Activated effector memory CD4-positive, alpha-beta T cell treated with Interleukin-2 at 50 U/mL for 16 hours (primary cell): ENCODE measurements at places on chromosomes 16 and 17.
A peak's percentile ranks its signal among the peaks of the same experiment; 100 is the strongest.

DNA sequence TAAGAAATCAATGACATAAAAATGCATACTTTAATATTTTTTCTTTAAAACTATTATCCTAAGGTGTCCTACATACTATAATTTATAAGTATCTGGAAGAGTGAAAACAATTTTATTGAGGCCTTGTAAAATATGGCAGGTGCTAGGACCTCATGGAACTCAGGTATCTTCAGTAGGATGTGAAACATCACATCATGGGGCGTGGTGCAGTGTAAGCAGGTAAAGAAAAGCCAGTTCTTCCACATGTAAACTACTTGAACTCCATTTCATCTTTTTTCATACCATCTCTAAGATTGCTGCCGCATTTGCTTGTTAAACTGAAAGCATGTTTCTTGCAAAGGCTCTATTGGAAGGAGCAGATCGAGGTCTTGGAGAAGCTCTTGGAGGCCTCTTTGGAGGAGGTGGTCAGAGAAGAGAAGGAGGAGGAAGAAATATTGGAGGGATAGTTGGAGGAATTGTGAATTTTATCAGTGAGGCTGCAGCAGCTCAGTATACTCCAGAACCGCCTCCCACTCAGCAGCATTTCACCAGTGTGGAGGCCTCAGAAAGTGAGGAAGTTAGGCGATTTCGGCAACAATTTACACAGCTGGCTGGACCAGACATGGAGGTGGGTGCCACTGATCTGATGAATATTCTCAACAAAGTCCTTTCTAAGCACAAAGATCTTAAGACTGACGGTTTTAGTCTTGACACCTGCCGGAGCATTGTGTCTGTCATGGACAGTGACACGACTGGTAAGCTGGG, at the start of gene CAPNS2:
Gene CAPNS2 (plus strand): TSS at position 253 of the 744 bp plus-strand sequence. CDS start 73 bp downstream, at position 326.
- no peak for DNase-seq

- peak; percentile 37 for DNase-seq
Observed at GRCh38 chr17:67421869-67422273, 44.8 kb downstream of the PITPNC1 start.

DNA sequence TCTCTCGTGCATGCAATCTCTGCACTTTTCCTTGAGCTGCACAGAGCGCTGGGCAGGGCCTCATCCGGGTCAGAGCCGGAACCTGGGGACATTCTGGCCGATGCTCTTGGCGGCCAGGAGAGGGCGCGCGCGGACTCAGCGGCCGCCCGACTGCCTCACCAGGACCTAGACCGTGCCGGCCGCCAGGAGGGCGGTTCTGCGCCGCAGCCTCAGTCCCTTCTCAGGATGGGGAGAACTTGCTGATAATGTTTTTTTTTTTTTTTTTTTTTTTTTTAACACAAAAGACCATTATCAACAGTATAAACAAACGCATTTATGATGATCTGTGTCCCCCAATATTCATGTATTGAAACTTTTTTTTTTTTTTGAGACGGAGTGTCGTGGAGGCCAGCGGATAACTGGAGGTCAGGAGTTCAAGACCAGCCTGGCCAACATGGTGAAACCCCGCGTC, 8.1 kb upstream of the FLYWCH2 start:
- peak; percentile 50 for DNase-seq

- DNase-seq, result no peak
Observed at GRCh38 chr16:6104428-6104827, 1006.8 kb upstream of the EEF2KMT start.

DNA sequence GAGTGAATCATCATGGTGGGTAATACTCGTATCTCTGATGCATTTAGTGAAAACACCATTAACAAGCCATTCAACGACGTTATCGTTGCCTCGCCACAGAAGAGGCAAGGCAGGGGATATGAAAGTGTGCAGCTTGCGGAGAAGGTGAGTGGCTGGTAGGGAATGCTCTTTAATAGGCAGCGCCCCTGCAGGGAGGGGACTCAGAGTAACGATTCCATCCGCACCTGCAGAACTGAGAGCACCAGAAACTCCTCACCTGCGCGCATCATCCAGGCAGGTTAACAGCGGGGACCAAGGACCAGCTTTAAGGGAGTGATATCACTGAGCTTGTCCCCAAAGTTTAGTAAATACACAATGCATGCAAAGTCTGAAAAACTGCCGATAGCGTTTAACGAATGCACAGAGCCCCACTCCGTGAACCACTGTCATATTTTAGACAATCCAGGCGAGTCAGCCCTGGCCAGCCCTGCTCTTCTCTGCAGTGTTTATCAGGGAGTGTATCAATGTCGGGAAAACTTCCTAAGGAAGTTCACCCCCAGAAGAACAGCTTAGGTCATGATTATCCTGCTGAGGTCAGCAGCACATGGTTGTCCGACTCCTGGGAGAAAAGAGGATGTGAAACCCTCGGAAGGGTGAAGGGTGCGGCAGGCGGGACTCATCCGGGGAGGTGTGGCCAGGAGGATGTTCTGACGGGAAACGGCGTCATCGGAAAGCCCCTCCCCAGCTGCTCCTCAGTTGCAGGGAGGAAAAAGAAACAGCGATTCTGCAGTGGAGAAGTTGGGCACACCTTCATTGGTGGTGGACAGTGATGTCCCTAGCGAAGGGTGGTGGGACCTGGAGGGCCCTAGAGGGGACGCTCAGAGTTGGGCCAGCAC, 68.5 kb upstream of the DNAH17 start:
- peak; percentile 25 for DNase-seq

GRCh38 chr16:79638386-79638785, 37.8 kb upstream of the MAF start:
- DNase-seq, result no peak

- no peak for DNase-seq
Observed at GRCh38 chr17:72717276-72717675, 375.2 kb downstream of the SLC39A11 start.

DNA sequence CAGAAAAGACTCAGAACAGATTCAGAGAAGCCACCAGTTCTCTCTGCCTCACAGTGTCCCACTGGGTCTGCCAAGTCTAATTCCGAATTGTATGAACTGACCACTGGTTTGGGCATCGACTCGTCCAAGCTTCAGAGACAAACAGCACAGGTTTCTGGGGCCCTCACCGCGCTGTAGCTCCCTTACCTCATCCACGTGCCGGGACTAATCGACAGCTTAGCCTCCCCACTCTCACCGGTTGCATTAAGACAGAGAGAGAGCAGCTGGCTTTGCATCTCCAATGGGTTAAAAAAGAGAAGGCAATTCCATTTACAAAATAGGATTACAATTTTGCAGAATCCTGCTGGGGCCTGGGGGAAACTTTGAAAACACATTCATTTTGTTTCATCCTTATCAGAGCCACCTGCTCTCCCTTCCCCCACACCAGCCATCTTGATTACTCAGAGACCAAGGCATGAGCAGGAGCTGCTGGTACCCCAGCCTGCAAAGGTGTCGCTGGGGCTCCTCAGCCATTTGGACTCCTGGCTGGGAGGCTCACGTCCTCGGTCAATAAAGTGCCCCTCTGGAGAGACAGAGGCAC, 95.3 kb upstream of the RPL38 start:
- no peak for DNase-seq

DNA sequence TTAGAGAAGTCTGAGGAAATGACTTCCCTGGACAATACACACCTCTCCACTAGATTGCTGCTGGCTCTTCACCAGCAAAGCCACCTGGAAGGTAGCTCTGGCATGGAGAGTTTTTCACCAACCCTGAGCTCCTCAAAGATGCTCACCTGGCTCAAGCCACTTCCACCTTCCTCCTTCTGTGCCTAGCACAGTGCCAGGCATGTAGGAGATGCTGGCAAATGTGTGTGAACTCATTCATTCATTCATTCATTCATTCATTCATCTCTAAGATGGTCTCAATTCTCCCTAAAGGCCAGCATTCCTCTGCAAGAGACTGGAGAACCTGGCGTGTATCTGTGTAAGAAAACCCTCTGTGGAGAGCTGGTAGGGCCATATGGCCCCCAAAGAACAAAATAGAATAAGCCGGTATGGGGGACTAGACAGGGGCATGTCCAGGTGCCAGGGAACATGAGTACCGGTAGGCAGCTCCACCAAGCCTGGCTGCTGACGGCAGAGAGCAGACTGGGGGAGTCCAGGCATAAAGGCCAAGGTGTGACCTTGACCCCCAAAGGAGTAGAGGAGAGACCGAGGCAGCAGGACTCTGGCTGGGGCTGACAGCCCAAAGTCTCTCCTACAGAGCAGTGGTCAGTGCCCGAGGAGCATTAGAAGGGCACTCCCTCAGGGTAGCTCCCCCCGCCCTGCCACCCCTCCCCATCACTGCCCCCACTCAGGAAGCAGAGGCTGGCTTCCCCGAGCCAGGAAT, 132.2 kb upstream of the TNRC6C start:
- DNase-seq, result no peak

GRCh38 chr16:30651124-30652004, 604 bp downstream of the PRR14 start:
- peak; percentile 68 for DNase-seq

- no peak for DNase-seq
Observed at GRCh38 chr17:41581366-41582060, 5.2 kb downstream of the KRT14 start.

DNA sequence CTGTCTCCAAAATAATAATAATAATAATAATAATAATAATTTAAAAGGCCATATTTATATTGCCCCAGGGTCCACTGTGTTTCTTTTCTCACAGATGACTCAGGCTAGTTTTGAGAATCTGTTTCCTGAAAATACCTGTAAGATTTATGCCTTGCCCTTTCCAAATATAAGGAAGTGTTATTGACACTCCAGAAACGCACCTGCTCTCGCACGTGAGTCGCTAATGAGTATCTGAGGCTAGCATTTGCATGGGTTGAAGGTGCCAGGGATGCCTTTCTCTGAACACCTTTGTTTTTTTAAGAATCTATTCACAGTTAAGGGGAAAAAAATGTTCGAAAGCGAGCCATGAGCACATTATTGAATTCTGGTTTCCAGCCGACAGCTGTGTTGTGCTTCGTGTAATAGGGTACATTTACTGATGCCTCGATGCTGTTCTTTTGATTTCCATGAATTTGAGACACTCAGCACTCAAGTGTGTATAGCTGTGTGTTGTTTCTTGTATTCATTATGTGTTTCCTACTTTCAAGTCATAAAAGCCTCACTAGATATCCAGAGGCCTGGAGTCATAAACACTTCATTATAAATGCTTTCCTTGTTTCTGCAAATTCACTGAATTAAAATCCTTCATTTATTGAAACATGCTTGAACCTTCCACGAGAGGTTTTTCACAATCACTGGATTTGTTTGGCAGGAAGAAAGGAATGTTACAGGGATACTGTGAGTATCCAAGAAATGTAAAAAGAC, 45.0 kb upstream of the NOL11 start:
- no peak for DNase-seq

GRCh38 chr17:39143552-39144093, 7.8 kb downstream of the PLXDC1 start:
- DNase-seq, result no peak

DNA sequence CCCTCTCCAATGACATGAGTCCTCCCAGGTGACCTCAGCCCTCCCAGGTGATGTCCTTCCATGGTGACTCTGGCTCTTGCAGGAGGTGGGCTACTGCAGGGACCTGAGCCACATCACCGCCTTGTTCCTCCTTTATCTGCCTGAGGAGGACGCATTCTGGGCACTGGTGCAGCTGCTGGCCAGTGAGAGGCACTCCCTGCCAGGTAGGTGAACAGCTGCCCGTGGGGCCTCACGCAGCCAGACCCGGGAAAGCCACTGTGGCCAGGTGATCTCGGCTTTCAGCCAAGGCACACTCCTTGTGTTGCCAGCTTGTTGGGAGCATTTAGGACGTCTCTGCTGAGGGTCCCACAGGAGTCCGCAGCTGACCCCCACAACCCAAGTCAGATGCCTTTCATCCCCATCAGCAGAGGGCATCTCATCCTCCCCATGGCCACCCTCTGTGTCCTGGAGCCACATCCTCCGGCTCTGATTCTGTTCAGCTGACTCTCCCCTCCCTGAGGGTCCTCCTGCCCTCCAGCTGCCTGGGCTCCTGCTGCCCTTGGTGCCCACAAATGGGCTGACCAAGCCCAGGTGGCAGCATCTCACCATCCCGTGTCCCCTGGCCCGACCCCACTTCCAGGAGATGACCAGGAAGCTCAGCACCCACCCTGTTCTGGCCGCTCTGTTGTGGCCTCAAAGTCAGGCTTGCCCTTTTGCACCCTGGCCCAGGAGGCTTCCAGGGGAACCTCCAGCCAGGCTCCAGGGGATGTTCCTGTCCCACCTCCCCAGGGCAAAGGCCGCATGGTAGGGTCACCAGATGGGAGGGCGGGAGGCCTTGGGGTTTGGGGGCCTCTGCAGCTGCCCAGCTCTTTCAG, 20.1 kb downstream of the USP6 start:
- no peak for DNase-seq

- no peak for DNase-seq
Observed at GRCh38 chr17:32859857-32860525, 16.9 kb downstream of the MYO1D start.

DNA sequence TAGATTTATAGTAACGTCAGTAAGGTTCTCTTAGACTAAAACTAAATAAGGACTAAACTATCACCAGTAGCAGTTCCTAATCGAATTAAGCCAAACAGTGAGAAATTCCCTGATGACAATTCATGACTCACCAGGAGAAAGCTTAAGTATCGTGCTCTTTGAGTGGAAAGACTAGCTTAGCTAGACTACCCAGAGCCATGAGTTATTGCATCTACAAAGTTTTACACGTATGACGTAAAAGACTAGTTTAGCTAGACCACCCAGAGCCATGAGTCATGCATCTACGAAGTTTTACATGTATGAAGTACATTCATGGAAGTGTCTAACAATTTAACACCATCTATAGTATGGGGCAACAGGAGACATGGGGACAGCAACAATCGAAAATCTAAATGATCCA, 36.6 kb downstream of the UBE2G1 start:
- DNase-seq, result no peak

GRCh38 chr17:46010597-46011186, 11.6 kb downstream of the STH start:
- no peak for DNase-seq

DNA sequence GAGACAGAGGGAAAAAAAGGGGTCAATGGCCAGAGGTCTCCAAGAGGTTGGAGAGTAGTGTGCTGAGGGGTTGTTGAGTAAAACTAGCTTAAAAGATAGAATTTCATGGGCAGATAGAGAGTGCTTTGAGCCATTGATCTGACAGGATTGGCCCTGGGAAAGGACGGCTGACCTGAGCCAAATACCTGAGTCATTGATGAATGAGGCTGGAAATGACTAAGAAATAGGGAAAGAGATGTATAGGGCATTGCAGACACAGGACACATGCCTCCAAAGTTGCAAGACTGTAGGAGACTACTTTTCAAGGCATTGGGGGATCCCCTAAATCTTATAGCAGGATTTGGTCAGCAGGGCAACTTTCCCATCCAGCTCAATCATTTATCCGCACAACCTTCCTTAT, 168.7 kb downstream of the ABCC12 start:
- DNase-seq, result no peak

- DNase-seq, result no peak
Observed at GRCh38 chr16:79186196-79186595, 414.3 kb downstream of the MAF start.

GRCh38 chr16:68519225-68519745, 19.8 kb upstream of the ZFP90 start:
- no peak for DNase-seq
